Cortex of kidney (tissue), 1 donor: ENCODE measurements at places on chromosomes 4 and X.

GRCh38 chrX:133514486-133514885, 99.2 kb upstream of the GPC4 start:
- DNase-seq: no peak

- DNase-seq: no peak
These were observed 50.0 kb downstream of the NOP14 start for GRCh38 chr4:2913168-2913567.

DNA sequence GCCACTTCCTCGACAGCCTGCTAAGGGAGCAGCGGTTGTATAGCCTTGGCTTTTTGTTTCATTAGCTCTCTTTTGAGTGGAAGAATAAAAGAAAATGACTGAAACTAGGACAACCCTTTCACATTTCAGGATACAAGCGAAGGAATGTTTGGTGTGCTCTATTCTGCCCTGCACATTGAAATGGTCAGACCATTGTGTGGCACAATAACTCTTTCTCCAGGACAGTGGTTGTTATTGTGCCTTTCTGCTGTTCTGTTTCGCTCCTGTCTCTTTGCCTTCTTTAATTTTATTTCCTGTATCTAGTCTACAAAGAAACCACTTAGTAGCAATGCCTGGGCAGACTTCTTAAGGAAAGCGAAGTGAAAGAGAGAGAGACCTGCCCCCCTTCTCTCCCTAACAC, 473.7 kb downstream of the GBA3 start:
- no peak for DNase-seq

DNA sequence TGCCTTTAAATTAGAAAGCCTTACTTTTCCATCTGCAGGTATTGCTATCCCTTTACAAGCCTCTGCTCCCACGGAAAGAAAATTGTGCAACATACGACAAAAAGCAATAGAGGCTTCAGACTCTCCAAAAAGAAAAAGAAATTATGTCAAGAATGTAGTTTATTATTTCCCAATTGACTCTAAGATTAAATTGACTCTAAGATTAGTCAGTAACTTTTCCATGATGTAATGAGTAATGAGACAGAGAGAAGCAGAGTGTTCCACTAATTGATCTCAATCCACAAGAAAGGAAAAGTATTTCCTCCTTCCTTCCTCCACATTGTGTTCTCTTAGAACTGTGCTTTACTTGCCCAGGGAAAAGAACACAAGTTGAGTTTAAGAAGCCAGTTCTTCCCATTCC, 345.7 kb upstream of the HS3ST1 start:
- no peak for DNase-seq
